IMR-90 (cell line): ENCODE measurements at places on chromosomes 3 and 15. TPM values are rescaled to one million over a fixed set of nuclear protein-coding genes. Genes with fewer than 3 reads are reported as not detected.

RFTN1 gene
- 52.0 and 52.2 TPM in 2 replicates for total RNA-seq

LRTM1 gene
- not detected in 2 replicates for total RNA-seq

FGF7 gene
- 34.8 and 69.2 TPM in 2 replicates for total RNA-seq

CHRD gene
- total RNA-seq, result under 0.01 TPM in 1 of 2 replicates, not detected in the other

TMEM212 gene
- total RNA-seq, result not detected in 2 replicates

CDC25A gene
- total RNA-seq, result 9.7 and 10.6 TPM in 2 replicates

GOLGA6L4 gene
- 0.54 and 0.83 TPM in 2 replicates for total RNA-seq

C3orf20 gene
- not detected in 2 replicates for total RNA-seq

DNA sequence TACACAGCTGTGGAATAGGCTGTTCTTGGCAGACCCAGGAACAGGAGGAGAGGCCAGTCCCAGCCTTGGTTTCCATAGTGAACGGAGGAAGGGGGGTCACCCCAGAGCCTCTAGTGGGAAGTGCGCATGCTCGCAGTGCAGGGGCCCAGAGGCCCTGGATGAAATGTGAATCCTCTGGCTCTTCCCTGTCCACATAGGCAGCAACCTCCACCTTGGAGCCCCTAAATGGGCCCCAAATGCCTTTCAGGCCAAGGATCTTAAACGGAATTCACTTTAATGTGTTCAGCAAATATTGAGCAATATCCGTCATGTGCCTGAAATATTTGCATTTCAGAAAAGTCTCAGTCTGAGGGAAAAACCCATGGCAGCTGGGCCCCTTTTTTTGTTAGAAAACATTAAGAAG lies 3.3 kb upstream of the NDN start:
- DNase-seq, result peak; percentile 61

DNA sequence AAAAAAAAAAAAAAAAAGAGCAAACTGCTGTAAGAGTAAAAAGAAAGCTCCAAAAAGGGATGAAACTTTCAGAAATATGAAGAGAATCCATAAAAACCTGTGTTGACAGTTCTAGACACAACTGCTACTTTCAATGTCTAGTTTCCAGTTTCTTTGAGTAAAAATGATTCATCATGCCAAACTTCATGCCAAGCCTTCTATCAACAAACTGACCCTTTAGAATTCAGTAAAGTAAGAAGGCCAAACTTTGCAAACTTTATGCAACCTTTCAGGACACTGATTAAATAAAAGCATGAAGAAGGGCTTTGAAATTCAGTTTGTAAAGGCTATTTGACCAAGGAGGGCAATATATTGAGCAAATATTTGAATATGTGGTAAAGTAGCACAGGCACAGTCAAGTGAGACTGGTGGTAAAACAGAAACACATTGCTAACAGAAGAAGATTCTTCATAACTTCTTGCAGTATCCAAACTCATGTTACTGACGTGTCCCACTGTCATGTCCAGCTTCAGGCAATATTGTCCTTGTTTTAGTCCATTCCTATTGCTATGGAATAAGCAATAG lies 56.3 kb upstream of the CFAP20DC start:
- DNase-seq, result no peak

GRCh38 chr3:138051947-138052802 lies 42.2 kb downstream of the CLDN18 start:
- peak; percentile 62 for DNase-seq

- no peak for DNase-seq
Observed at GRCh38 chr3:117763561-117763960, 1054.0 kb downstream of the TUSC7 start.
